ENCODE measurements at places on chromosomes 1 and 21.

GRCh38 chr1:194447636-194448035, 1261.2 kb upstream of the B3GALT2 start:
- DNase-seq: no peak

DNA sequence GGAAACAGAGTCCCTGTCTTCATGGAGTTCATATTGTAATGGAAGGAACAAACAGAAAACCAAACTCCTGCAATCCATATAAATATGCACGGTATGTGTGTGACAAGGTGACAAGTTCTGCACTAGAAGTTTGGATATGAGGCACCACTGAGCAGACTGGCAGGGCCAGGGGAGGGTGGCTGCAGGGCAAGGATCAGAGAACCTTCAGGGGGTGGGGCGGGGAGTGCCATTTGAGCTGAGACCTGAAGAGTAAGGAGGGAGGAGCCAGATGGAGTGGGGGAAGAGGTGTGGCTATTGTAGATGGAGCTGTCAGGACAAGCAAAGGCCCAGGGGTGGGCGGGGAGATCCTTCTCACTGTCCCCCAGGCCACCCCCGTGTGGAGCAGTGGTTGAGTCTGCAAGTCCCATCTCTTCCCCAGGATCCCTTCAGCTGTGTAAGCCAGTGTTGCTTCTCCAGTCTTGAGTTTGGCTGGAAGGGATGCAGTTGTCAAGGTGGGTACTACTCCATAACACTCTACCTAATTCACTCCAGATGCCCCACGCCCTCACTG, 76.4 kb downstream of the ATP5PO start:
- DNase-seq: no peak

DNA sequence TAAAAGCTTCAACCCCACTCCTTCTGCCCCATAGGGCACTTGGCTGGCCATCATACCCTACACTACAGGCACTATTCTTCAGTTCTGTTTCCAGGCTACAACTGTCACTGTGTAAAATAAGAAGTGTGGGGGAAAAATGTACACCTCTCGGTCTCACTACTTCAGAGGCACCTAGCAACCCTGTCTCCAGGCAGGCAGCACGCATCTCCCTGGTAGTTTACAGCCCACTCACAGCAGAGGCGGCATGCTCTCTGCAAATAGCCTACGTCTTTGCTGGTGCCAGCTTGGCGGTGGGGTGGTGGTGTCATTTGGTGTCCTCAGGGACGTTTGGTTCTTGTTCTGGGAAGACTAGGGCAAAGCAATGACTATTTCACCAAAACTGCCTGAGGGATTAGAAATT, 48.2 kb upstream of the BTG3 start:
- DNase-seq: no peak

GRCh38 chr1:119327450-119328155, 41.0 kb upstream of the HAO2 start:
- DNase-seq: peak; percentile 46

- DNase-seq: peak; percentile 22
Measured at GRCh38 chr1:18575620-18576019, 55.0 kb upstream of the PAX7 start.
